ENCODE measurements at places on chromosomes 11 and 22. TPM values are rescaled to one million over a fixed set of nuclear protein-coding genes. Genes with fewer than 3 reads are reported as not detected.

MACROD1 gene
- 19.9 TPM for total RNA-seq

NAALAD2 gene
- total RNA-seq: 1.3 TPM

DRICH1 gene
- total RNA-seq: not detected

ACRV1 gene
- total RNA-seq: 0.10 TPM

FAM76B gene
- 11.9 TPM for total RNA-seq

AP5B1 gene
- 13.6 TPM for total RNA-seq

PLA2G3 gene
- 0.37 TPM for total RNA-seq

SLC7A4 gene
- not detected for total RNA-seq

IGLL5 gene
- not detected for total RNA-seq

RCOR2 gene
- 0.17 TPM for total RNA-seq

CELSR1 gene
- 17.9 TPM for total RNA-seq

OR56A1 gene
- not detected for total RNA-seq

ABCC8 gene
- not detected for total RNA-seq

DCHS1 gene
- 0.66 TPM for total RNA-seq

Measured in HT1080 (cell line).